ENCODE measurements at places on chromosomes 3 and 15.

DNA sequence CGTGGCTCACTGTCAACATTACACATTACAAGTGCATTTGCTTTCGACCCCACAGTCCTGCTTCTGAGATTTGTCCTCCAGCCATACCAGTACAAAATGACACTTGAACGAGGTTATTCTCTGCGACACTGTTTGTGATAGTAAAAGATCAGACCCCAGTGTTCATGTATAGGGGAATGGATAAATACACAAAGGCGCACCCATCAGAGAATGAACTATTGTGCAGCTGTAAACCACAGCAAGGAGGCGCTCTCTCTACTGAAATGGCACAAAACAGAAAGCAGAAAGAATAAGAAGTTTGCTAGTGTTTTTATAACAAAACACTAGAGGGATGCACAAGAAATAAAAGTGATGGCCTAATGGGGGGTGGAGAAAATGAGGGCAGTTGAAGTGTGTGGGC is 4.9 kb upstream of the CHSY1 start:
- DNase-seq: no peak

GRCh38 chr15:99084965-99085364 is 19.9 kb upstream of the SYNM start:
- DNase-seq: no peak

GRCh38 chr3:127173516-127174166 is 19.3 kb upstream of the PRR23E start:
- no peak for DNase-seq

- DNase-seq: no peak
Measured at GRCh38 chr15:70857562-70858285, 3.8 kb upstream of the LARP6 start.

- no peak for DNase-seq
Measured at GRCh38 chr3:117405359-117405758, 695.8 kb downstream of the TUSC7 start.

DNA sequence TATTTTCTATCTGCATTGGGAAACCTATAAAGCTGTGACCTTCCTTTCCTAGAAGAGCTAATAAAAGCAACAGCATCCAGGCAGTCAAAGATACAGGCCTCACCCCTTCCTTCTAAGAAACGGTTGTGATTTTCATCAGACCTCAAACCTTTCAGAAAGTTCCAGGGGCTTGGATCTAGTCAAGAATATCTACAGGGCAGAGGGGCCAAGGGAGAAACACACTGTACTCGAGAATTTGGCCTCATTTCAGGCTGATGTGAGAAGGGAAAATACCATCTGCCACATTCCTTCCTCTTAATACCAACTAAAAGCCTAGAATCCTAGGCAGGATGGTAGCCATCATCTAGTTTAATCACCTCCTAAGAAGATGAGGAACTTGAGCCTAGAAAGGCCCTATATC is 24.5 kb upstream of the BCL6 start:
- DNase-seq: peak; percentile 66

DNA sequence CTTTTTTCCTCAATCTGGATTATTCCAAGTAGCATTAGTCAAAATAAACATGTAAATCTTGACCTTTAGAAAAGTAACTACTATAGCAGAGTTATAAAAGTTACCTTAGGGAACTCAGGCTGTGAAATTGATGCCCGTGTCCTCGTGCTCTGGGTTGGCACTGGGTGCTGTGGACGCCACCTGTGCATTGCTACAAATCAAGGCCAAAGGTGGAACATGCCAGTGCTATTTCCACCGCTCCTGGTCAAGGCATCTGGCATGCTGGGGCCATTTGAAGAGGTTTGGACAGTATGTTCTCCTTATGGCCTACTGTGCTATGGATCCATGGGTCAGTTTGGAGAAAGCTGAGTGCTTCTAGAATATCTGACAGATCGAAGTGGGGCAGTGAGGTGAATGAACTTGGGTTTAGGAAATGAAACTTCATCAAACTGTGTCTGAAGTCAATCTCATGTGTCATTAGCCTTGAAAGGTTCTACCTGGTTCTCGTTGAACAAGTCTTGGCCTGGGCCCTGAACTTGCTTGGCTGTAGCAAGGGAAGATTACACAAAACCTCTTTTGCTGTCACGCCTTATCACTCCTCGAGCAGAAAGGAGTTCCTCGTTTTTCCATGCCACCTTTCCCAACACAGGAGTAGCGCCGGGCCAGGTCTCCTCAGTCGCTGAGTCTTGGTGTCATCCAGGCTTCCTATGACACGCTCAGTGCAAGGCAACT is 397.6 kb upstream of the RGMA start:
- DNase-seq: no peak

GRCh38 chr3:33439546-33440327 is 468 bp downstream of the UBP1 start:
- no peak for DNase-seq

DNA sequence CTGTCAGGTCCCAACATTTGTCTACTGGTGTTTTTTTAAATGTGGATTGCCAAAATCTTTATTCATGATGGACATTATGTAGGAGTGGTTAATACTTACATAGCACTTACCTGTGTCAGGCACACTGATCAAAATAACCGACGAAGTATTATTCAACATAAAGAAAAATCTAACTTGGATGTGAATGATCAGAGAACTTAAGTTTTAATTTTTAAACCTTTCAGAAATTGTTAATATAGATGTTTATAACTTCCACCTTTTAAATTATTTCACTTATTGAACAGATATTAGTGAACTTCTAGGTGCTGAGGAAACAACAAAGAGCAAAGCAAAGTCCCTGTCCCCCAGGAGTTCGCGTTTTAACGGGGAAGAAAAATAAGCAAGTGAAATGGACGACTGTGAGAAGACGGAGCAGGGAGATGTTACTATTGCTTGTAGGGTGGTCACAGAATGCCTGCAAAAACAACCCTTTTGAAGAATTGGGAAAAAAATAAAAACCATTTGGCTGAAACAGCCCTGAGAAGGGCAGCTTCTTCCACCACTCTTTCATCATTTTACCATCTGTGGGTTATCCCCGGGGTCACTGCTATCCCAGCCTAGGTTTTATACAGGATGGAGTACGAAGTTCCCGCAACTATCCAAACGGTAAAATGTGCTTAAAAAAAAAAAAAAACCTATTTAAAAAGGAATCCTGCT is 915 bp upstream of the APH1B start:
- DNase-seq: no peak

DNA sequence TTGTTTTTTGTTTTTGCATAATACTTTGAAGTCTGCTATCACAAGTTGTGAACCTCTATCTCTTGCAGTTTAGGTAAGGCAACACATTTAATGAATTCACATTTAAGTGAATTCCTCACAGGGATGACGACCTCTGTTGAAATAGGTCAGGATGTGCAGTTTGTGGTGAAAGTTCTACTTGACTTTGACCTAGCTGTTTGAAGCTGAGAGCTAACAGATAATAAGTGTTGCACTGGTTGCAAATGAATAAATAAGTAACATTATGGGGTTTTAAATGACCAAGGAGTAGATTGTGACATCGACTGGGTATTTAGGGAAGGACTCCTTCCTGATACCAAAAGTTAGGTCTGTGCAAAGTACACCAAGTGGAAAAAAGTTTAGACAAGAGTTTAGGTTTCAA is 23.9 kb downstream of the NIT2 start:
- DNase-seq: no peak

DNA sequence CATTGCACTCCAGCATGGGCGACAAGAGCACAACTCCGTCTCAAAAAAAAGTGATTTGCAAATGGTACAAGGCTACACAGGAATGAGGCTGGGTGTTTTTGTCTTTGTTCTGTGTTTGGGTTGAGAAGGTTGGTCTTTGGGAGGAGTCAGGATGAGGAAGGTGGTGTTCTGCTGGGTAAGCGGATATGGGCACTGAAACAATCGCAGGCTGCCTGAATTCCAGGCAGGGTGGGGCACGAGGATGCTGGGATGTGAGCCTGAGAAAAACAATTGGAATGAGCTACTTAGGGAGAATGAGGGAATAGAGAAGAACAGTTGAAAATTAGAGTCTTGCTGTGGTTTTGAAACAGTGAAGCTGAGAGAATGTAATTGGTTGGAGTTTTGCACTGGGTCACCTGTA is 51.6 kb downstream of the ZBTB38 start:
- no peak for DNase-seq

DNA sequence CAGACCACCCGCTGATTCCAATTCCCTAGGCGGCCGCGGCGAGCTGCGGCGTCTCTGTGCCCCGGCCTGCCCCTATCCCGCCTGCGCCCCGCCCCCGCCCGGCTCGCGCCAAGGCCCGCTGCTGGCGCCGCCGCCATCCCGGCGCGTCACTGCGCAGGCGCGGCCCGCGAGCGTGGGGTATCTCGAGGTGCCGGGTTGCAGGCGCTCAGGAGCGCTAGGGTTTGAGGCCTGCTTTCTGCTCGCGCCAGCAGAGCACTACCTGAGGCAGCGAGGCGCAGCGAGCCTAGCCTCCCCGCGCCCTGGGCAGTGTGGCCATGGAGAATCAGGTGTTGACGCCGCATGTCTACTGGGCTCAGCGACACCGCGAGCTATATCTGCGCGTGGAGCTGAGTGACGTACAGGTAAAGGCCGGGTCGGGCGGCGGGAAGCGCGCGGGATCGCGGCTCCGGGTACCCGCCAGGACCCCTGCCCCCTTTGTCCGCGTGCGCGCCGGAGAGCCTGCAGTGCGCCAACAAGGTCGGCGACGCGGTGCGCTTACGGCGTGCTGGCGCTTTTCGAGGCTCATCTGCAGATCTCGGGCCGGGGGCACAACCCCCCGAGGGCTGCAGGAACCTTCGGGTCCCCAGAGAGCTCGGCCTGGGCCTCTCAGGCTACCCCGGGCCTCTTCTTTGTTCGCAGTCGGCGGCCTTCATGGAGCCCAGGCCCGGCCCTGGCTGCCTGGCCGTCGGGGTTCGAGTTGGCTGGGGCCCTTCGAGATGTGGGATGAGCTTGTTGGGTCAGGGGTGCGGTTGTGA is at the start of gene HACD3:
TSS of gene HACD3 (plus strand) at position 146 of the 794 bp plus-strand sequence. CDS start at position 315, 169 bp downstream.
- DNase-seq: peak; percentile 63

DNA sequence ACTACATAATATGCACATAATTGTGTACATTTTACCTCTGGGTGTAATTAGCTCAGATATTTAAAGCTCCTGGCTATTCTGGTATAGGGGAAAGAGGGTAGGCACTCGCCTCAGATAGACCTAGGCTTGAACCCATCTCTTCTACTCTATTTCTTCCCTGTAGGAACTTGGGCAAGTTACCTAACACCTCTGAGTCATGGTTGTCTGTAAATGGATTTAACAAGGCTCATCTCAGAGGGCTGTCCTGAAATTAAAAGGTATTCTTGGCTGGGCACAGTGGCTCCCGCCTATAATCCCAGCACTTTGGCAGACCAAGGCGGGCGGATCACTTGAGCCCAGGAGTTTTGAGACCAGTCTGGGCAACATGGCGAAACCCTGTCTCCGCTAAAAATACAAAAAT is 30.7 kb downstream of the NANOGP8 start:
- no peak for DNase-seq

DNA sequence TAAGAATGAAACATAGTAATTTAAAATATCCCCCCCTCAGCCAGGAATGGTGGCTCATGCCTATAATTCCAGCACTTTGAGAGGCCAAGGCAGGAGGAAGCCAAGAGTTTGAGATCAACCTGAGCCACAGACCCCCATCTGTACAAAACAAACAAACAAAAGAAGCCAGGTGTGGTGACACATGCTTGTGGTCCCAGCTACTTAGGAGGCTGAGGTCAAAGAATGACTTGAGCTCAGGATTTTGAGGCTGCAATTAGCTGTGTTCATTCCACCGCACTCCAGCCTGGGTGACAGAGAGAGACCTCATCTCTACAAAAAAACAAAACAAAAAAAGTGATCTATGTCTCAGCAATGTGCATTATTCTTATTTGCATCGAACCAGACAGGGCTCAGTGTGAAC is 800.8 kb downstream of the MCTP2 start:
- no peak for DNase-seq

GRCh38 chr15:72233769-72234168 is 2.8 kb upstream of the PKM start:
- no peak for DNase-seq

DNA sequence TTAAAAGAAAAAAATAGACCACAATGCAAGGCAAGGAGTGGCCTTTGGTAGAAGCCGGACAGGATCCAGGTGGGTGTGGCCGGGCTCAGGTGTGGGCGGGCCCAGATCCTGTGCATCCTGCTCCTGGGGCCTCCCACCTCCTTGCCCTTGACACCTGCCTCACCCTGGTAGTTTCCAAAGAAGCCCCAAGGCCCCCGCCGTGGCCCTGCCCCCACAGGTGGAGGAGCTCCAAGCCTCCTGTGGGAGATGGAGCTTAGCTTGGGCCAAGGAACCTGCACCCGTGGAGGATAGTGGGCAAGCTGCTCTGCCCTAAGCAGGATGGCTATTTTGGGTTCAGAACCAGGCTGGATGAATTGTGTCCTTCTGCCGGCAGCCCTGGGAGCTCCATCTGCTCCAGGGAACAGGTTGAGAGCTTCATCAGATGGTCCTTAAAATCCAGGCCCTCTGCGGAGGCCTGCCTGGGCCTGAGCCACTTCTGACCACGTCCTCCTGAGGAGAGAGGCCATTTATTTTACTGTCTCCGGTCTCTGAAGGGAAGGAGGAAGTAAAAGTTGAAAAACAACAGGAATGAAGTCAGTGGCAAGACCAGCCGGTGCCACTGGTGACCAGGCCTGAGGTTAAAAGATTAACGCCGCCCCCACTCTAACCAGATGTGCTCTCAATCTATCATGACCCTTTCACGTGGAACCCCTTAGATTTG is 53.9 kb upstream of the KLF13 start:
- DNase-seq: no peak

DNA sequence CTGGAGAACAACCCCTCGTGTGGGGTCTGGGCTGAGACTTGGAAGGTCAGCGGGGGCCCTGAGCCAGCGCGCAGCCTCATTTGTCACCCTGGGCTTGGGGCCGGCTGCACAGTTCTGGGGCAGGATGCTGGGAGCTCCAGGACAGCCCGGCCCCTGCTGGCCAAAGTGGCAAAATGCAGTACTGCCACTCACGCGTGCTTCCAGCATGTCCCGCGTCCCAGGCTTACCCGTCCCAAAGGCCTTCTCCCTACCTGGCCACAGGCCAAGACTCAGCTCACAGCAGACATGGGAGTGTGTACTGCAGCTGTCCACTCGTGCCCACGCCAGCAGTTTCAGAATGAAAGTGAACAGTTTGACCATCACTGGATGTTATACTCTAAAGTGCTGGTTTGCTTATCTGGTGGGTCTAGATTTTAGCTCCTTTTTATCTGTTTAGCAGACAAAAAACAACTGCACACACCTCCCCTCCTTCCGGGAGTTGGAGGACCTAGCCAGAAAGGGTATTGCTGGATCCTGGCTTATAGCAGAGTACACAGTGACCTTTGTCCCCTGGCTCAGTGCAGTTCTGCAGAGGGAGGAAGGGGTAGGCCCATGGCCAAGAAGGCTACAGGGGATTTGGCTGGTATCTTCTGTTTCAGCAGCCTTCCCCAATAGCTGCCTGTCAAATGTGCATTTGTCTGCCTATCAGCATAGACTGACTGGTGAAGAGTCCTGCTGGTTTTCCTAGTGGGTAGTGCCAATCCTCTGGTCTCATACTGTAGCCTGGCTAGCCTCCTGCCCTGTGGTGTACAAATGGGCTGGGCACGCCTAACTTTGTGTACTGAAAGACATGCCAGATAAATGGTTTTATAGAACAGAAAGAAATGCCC is 23.2 kb upstream of the IP6K2 start:
- no peak for DNase-seq

- DNase-seq: no peak
Measured at GRCh38 chr3:57512166-57512565, 32.0 kb downstream of the DNAH12 start.
